ENCODE measurements at places on chromosomes 6 and 20.

DNA sequence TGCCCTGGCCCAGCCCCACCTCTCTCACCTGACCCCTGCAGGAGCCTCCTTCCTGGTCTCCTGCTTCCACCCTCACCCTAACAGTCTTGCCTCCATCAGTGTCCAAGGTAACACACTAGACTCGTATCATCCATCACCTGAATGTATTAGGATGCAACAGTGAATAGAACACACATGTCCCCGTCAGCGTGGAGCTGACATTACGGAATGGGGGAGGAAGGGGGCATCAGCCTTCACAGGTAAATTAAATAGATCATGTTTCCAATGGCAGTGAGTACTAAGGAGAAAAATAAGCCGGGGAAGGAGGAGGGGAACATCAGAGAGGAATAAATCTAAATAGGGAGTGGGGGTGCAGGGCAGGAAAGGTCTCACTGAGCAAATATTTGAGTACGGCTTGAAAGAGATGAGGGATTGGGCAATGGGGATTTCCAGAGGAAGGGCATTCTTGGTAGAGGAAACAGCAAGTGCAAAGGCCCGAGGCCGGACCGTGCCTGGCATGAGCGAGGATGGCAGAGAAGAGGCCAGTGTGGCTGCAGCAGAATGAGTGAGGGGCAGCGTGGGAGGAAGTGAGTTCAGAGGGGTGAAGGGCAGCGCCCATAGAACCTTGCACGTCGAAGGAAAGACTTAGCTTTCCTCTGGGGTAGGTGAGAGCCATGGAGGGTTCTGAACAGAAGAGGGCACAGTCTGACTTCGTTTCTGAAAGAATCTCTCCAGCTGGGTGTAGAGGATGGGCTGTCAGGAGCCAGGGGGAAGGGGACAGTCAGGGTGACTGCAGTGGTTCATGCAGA, 110.1 kb upstream of the PTPN1 start:
- no peak for DNase-seq

DNA sequence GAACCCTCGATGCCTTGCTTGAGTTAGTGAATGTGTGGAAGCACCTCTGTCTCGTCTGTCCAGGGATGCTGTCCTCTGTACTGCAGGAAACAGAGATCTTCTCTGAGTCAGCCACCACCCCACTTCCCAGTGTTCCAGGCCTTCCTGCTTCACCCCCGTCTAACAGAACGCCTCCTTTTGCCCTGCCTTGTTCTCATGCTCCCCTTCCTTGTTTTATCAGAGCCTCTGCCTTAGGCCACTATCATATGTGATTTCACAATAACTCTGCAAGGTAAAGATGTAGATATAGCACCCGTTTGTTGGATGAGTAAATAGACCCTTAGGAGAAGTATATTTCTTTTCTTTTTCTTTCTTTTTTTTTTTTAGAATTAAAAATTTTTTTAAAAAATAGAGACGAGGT, 106.7 kb upstream of the CLDN20 start:
- no peak for DNase-seq

DNA sequence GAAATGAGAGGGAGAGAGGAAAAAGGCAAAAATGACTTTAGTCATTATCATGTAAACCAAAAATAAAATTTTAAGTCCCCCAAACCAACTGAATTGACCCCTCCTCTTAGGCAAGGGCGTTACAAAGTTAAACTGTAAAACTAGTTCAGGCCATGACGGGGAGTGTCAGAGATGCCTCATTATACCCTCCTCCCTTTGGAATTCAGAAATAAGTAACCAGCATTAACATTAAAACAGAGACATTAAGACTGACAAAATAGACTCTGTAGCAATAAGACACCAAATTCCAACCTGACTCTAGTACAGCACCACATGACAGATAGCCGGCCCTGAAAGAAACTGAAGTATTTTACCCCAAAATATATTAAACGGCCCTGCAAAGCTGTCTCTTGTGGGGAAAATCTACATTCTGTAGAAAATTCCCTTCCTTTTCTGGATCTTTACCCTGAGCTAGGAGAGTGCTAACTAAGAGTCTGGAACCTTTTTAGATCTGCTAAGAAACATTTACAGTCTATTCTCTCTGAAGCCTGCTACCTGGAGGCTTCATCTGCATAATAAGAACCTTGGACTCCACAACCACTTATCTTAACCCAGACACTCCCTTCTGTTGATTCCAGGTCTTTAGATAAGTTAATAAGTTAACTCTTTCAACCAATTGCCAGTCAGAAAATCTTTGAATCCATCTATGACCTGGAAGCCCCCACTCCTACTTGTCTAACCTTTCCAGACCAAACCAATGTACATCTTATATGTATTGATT, 150.7 kb downstream of the PKHD1 start:
- no peak for DNase-seq

DNA sequence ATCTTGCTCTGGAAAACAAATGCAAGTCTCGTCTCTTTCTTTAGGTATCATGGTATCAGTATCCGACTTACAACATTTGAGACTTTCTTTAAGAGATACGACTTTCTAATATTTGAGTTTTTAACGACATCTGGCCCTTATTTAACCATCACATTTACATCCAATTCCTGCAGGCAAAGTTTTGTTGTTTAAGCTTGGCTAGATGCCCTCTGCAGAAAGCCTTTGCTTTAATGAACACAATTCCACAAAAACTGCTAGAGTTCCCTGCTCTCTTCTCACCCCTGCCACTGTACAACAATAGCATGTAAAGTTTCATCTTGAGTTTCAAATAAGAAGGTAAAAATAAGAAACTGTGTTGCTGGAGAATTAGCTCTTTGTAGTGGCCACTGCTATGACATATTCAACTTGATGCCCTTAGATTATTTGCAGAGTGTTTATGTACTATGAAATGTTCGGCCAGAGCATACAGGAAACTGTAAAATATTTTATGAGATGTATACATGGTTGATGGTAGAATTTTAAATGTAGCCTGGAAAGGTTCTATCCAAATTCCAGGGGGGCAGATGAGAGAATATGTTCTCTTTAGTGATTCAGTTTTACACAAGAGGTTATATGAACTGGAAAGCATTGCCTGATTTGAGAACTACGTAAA, 438.6 kb downstream of the CDC5L start:
- DNase-seq: no peak

DNA sequence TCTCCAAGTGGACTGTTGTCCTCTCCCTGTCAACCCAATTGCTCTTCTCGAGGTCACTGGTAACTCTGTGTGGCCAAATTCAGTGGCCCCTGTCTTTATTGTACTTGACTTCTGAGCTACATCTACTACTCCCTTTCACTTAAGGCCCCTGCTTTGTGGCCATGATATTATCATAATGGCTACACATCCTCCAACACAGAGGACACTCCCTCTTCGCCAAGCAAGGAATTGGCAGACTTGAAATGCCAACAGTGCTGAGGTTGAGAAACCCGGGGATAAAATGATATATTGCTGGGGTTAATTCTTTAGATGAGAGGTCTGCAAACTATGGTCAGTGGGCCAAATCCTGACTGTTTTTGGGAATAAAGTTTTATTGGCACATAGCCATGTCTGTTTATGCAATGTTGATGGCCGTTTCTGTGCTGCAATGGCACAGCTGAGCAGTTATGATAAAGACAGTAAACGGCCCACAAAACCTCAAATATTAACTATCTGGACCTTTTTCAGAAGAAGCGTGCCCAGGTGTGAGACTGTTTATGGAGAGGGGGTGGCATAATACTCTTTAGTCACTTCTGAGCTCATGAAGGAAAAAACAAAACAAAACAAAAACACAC, 12.0 kb upstream of the MRPS10 start:
- no peak for DNase-seq

DNA sequence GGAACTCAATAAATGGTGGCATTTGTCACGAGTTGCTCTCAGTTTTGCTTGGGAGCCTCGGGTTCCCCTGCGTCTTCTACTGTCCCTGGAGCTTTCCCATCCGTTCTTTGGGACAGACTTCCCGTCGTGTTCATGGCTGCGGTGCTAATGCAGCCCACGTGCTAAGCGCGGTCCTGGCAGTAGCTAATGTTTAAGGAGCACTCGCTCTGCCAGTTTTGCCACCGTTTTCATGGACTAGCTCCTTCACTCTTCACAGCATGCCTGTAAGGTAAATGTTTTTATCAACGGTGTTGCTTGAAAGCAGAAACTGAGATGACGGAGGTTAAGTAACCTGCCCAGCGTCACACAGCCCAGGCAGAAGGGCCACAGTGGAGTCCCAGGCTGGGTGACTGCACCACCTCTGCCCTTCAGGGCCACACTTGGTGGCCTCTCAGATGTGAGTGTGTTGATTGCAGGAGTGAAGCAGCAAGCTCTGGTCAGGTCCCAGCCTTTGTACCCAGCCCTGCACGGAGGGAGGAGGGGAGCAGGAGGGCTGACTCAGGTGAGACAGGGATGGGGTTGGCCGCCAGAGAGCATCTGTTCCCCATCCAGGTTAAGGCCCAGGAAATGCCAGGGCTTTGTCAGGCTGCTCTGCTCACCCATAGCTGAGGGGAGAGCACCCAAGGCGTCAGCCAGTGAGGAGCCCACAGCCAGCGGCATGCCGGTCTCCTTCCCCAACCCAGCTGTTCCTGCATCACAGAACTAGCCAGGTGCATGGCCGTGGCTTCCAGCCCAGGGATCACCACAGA, 181.8 kb downstream of the ZMYND8 start:
- no peak for DNase-seq
